ENCODE measurements at places on chromosomes 13 and 19.

GRCh38 chr13:61685682-61686012 is 270.0 kb upstream of the PCDH20 start:
- DNase-seq, result no peak
- H3K36me3 ChIP-seq, result no peaks in the 10 kb centered on the region
- H3K27me3 ChIP-seq, result no peaks in the 10 kb centered on the region
- H3K27ac ChIP-seq, result no peak overlapping the region
- H3K4me3 ChIP-seq, result no peak overlapping the region

DNA sequence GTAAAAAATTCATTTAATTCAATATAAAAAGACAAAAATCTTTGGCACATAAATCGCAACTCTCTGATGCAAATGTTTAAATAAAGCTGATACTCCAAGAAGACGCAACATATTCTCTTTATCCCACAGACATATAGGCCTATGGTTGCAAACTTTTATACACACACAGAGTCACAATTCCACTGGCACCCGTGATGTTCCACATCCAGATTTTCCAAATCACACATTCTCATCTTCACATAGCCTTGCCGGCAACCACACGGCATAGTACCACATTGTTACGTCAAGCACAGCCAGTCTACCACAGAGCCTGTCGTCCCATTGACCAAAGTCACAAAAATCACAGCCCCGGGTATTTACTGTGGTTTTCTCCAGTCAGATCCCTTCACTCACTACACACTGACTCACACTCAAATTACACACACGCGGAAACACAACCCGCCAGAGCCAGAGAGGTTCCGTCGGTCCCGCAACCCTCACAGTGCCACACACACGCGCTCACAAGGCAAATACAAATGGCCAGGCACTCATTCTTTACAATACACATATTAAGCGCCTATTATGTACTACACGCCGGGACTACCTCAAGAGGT is 546 bp upstream of the ZNF546 start:
- DNase-seq, result no peak
- H3K4me3 ChIP-seq, result peak overlapping the region; percentile 60
- peaks cover 20% of the 10 kb centered on the region for H3K4me1 ChIP-seq
- no peaks in the 10 kb centered on the region for H3K36me3 ChIP-seq
- no peaks in the 10 kb centered on the region for H3K27me3 ChIP-seq

- no peaks in the 10 kb centered on the region for H3K27me3 ChIP-seq
- H3K27ac ChIP-seq, result no peak overlapping the region
- no peak for DNase-seq
- no peaks in the 10 kb centered on the region for H3K36me3 ChIP-seq
- H3K4me1 ChIP-seq, result no peaks in the 10 kb centered on the region
- no peak overlapping the region for H3K4me3 ChIP-seq
These were observed 16.5 kb upstream of the ATP1A3 start for GRCh38 chr19:42010245-42011126.

DNA sequence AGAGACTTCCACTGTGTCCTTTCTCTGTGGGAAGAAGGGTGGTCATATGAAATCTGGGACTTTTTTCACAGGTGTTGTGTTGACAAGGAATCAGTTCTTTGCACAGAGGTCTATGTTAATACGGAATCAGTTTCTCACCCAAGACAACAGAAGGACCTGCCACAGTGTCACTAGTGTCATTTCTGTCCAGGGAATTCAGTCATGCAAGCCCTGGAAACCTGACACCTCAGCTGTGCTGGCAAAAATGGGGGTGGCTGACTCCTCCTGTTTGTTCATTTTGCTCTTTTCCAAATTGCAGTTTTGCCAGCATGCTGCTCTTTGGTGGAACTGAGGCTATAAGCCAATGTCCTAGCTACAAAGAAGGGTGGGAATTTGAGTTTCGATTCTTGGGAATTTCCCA is 49.8 kb upstream of the ESD start:
- no peaks in the 10 kb centered on the region for H3K27me3 ChIP-seq
- H3K4me3 ChIP-seq, result no peak overlapping the region
- no peaks in the 10 kb centered on the region for H3K36me3 ChIP-seq
- H3K4me1 ChIP-seq, result no peaks in the 10 kb centered on the region

DNA sequence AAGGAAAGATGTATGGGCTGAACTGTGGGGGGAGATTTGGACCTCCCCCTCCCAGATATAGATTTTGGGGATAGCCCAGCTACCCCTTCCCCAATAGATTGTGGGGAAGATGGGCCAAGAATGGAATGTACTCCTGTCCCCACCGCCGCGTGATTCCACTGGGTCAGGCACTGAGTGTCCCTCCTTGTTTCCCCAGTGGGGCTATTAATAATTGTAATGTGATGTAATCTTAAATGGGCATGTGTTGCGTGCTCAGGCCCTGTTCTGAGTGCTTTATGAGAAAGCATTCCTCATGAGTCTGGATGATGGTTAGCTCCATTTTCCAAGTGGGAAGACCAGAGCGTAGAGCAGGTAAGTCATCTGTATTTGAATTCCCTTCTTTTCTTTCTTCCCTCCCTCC is 1.4 kb downstream of the PSMD8 start:
- H3K27ac ChIP-seq, result peak overlapping the region; percentile 88

DNA sequence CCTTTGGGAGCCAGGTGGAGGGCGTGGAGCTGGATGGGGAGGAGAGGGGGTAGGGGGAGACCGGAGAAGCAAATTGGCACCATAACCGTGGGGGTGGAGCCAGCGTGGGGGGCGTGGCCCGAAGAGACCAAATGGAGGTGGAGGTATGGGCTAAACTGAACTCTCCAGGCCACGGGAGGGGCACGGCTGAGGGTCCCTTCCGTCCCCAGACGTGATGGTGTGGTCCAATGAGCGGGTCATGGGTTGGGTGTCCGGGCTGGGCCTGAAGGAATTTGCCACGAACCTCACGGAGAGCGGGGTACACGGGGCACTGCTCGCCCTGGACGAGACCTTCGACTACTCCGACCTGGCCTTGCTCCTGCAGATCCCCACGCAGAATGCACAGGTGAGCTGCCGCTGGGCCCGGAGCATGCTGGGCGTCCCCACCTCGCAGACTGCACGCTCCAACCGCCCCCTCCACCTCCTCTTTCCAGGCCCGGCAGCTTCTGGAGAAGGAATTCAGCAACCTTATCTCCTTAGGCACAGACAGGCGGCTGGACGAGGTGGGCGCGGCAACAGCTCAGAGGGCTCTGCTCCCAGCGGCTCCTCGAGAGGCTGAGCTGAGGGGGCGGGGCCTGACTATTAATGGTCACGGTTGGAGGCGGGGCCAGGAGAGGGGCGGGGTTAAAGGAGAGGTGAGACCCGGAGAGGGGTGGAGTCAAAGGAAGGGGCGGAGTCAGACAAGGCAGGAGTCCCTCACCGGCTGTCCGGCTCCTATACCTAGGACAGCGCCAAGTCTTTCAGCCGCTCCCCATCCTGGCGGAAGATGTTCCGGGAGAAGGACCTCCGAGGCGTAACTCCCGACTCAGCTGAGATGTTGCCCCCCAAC is 6.2 kb downstream of the HRC start:
- no peaks in the 10 kb centered on the region for H3K27me3 ChIP-seq
- peaks cover 48% of the 10 kb centered on the region for H3K4me1 ChIP-seq
- H3K36me3 ChIP-seq, result no peaks in the 10 kb centered on the region
- peak overlapping the region; percentile 84 for H3K4me3 ChIP-seq

DNA sequence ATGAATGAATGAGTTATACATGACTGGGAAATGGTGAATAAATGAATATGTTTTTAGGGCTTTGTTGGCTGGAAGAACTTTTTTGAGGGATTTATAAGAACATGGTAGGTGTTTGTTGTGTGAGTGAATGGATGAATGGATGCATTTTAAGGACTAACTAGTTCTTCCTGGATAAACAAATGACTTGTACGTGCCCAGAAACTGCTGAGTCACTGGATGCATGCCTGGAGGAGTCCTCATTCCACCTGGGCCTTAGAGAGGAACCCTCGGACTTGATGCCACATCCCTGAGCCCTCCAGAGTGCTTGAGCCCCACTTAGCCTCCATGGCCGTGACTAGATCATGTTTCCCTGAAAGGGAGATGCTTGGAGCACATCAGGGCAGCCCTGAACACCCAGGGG is 153.4 kb downstream of the DPF1 start:
- no peaks in the 10 kb centered on the region for H3K27me3 ChIP-seq
- peaks cover 7% of the 10 kb centered on the region for H3K4me1 ChIP-seq
- DNase-seq, result no peak
- H3K27ac ChIP-seq, result no peak overlapping the region
- no peaks in the 10 kb centered on the region for H3K36me3 ChIP-seq

GRCh38 chr19:30741566-30741965 is 369.4 kb downstream of the ZNF536 start:
- no peak overlapping the region for H3K4me3 ChIP-seq
- no peak for DNase-seq
- H3K36me3 ChIP-seq, result no peaks in the 10 kb centered on the region
- H3K27ac ChIP-seq, result no peak overlapping the region

DNA sequence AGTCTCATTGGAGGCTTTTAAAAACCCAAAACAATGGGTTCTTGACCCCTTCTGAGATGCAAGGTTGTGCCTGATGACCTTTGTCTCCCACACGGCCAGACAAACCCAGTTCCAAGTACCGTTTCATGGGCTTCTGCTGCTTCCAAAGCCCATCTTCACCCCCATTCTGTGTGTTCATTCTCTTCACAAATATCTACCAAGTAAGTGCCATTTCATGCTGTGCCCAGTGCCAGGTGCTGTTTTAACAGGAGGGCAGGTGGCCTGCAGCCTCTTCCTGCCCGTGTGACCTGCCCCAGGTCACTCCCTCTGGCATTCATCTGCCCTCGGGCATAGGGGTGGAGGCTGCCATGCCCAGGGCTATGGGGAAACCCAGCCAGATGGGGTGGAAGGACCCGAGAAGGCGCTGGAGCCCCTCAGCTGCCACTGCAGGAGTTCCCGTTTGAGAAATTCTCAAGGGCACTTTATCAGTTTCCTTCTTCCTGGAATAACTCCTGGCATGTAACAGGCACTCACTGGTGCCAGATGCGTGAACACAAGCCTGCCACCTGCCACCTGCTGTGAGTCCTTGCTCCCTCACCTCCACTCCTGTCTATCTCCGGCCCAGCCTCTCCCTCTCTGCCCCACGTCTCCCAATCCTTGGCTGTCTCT is 12.5 kb downstream of the CAPN12 start:
- no peaks in the 10 kb centered on the region for H3K27me3 ChIP-seq
- no peak for DNase-seq
- peaks cover 38% of the 10 kb centered on the region for H3K36me3 ChIP-seq
- peaks cover 41% of the 10 kb centered on the region for H3K4me1 ChIP-seq
- H3K27ac ChIP-seq, result peak overlapping the region; percentile 69

- no peaks in the 10 kb centered on the region for H3K4me1 ChIP-seq
- H3K27me3 ChIP-seq, result no peaks in the 10 kb centered on the region
- no peak overlapping the region for H3K27ac ChIP-seq
- no peak for DNase-seq
- H3K4me3 ChIP-seq, result no peak overlapping the region
These were observed 96.6 kb upstream of the LSM14A start for GRCh38 chr19:34075661-34076091.

- DNase-seq, result no peak
- H3K36me3 ChIP-seq, result no peaks in the 10 kb centered on the region
- H3K27ac ChIP-seq, result no peak overlapping the region
- no peaks in the 10 kb centered on the region for H3K27me3 ChIP-seq
- no peak overlapping the region for H3K4me3 ChIP-seq
These were observed 16.4 kb downstream of the F10 start for GRCh38 chr13:113138792-113139551.

GRCh38 chr13:44759384-44760360 is 183.5 kb upstream of the TSC22D1 start:
- H3K4me3 ChIP-seq, result no peak overlapping the region
- no peaks in the 10 kb centered on the region for H3K36me3 ChIP-seq
- H3K4me1 ChIP-seq, result peaks cover 17% of the 10 kb centered on the region
- peak overlapping the region; percentile 73 for H3K27ac ChIP-seq
- no peak for DNase-seq

DNA sequence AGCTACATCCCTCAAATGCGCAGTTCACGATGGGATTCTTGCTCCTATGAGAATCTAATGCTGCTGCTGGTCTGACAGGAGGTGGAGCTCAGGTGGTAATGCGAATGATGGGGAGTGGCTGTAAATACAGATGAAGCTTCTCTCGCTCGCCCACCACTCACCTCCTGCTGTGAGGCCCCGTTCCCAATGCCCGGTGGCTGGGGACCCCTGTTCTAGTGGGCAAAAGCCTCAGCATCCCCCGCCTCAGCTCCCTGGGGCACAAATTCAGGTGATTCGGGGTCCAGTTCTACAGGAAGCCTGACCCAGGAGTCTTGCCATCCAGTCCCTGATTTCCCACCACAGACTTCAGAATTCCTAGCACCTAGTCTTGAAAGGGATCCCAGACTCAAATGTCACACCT is 3.7 kb downstream of the RETN start:
- no peaks in the 10 kb centered on the region for H3K4me1 ChIP-seq
- H3K27ac ChIP-seq, result no peak overlapping the region
- H3K36me3 ChIP-seq, result no peaks in the 10 kb centered on the region
- DNase-seq, result no peak
- H3K27me3 ChIP-seq, result no peaks in the 10 kb centered on the region

- peaks cover 13% of the 10 kb centered on the region for H3K36me3 ChIP-seq
- DNase-seq, result no peak
- no peak overlapping the region for H3K27ac ChIP-seq
These were observed 8.9 kb downstream of the KLC3 start for GRCh38 chr19:45349430-45349941.

- no peaks in the 10 kb centered on the region for H3K36me3 ChIP-seq
- H3K4me3 ChIP-seq, result no peak overlapping the region
- no peaks in the 10 kb centered on the region for H3K4me1 ChIP-seq
- H3K27me3 ChIP-seq, result no peaks in the 10 kb centered on the region
These were observed 132.8 kb downstream of the RGCC start for GRCh38 chr13:41590122-41590521.

GRCh38 chr13:111900390-111901131 is 166.4 kb upstream of the SOX1 start:
- no peak overlapping the region for H3K27ac ChIP-seq
- no peaks in the 10 kb centered on the region for H3K36me3 ChIP-seq
- peak; percentile 42 for DNase-seq
- no peaks in the 10 kb centered on the region for H3K27me3 ChIP-seq

DNA sequence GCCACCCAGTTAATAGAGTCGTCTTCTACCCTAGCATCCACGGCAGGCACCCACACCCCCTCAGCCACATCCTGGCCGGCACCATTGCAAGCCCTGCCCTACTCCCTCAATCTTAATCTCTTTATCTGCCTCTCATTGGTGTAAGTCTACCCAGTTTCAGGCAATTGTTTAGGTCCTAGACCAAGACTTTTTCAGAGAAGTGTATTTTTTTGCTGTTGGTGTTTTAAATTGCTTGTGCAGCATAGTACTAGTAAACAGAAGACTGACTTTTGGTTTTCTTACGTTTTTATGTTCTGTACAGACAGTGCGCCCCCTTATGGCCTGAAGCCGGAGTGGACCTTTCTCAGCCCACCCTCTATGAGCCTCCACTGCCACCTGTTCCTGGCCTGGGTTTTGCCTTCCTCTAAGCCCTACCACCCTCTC is 2.3 kb upstream of the LCP1 start:
- H3K27me3 ChIP-seq, result no peaks in the 10 kb centered on the region
- no peak overlapping the region for H3K27ac ChIP-seq
- no peak overlapping the region for H3K4me3 ChIP-seq
- H3K36me3 ChIP-seq, result no peaks in the 10 kb centered on the region
- no peaks in the 10 kb centered on the region for H3K4me1 ChIP-seq

GRCh38 chr13:82358284-82358683 is 1524.0 kb downstream of the SLITRK1 start:
- no peaks in the 10 kb centered on the region for H3K27me3 ChIP-seq
- H3K4me1 ChIP-seq, result no peaks in the 10 kb centered on the region
- H3K27ac ChIP-seq, result no peak overlapping the region
- H3K36me3 ChIP-seq, result no peaks in the 10 kb centered on the region
- no peak overlapping the region for H3K4me3 ChIP-seq
